ENCODE measurements at places on chromosomes 2 and 18. TPM values are rescaled to one million over a fixed set of nuclear protein-coding genes. Genes with fewer than 3 reads are reported as not detected.
A peak's percentile ranks its signal among the peaks of the same experiment; 100 is the strongest.

FARP2 gene
- 48.6 TPM for total RNA-seq

USP14 gene
- 47.8 TPM for total RNA-seq

GRCh38 chr18:23281626-23282436, 146.5 kb downstream of the CABLES1 start:
- H3K4me1 ChIP-seq = peaks cover 8% of the 10 kb centered on the region
- DNase-seq = no peak
- no peak overlapping the region for H3K27ac ChIP-seq
- H3K36me3 ChIP-seq = no peaks in the 10 kb centered on the region
- no peak overlapping the region for H3K4me3 ChIP-seq

DNA sequence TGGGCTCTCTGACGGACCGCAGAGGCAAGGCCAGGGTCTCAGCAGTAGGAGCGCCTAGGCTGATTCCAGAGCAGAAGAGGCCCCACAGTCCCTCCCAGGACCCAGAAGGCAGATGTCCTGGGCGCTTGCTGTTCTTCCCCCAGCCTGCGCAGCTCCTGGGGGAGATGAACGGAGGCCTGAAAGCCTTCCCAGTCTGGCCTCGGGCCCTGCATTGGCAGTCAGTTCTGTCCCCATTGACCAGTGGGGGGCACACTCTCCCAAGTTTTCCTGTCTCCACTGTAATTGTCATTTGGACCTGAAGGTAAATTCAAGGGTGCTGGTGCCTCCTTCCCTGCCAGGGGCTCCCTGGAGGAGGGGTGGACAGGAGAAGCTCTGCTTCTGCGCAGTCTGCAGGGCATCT, 345.7 kb downstream of the CYP26B1 start:
- no peaks in the 10 kb centered on the region for H3K36me3 ChIP-seq
- no peaks in the 10 kb centered on the region for H3K27me3 ChIP-seq
- no peak overlapping the region for H3K4me3 ChIP-seq

DNA sequence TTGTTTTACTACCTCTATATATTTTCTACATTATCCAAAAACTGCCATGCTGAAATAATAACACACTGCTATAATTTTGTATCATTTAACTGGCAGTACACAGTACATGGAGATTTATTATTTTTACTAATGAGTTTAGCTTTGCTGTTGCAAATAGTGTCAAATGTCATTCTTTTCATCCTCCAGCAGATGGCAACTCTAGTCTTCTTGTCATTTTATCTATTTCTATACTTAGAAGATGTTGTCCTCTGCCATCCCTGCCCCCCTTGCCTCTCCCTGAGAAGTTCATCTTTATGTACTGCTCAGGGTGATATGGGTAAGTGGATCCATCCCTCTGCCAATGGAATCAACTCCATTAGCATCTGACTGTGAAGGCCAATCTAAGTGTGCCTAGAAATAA, 21.7 kb upstream of the LRRTM1 start:
- H3K36me3 ChIP-seq = no peaks in the 10 kb centered on the region
- DNase-seq = no peak
- H3K27ac ChIP-seq = no peak overlapping the region
- H3K4me1 ChIP-seq = no peaks in the 10 kb centered on the region
- H3K4me3 ChIP-seq = no peak overlapping the region

GRCh38 chr2:122206101-122206500, 450.6 kb downstream of the TSN start:
- H3K4me3 ChIP-seq = no peak overlapping the region
- no peak for DNase-seq
- no peaks in the 10 kb centered on the region for H3K36me3 ChIP-seq
- H3K27me3 ChIP-seq = no peaks in the 10 kb centered on the region
- H3K27ac ChIP-seq = no peak overlapping the region

DNA sequence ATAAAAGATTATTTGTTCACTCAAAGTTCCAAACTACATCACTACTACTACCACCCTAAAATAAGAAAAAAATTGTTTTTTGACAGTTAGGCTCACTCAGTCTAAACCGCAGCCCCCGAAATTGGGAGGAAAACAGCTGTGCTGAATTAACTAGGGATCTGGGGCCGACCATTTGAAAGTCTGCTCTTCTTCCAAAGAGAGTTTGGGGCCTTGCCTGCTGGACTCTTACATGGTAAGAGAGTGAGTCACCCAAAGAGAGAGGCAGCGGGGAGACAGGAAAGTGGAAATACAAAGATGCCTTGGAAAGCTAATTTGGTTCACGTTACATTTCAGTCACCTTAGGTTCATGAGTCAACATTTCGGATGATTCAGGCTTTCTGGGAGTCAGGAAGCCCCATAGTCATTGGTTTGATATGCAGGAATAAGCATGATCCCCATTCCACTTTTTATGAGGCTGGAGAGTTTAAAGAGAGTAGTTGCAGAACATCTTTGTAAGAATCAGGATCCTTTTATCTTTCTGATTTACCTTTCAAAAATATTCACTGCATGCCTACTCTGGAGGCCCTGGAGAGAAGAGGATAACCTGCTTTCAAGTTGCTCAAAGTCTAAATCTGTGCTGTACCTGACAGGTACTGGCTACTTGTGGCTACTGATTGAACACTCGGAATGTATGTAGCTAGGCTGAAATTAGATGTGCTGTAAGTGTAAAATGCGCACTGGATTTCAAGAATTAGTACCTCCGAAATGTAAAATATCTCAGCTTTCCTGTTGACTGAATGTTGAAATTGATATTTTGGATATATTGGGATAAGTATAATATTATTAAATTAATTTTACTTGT, 995 bp upstream of the RTN4 start:
- no peak for DNase-seq
- peaks cover 34% of the 10 kb centered on the region for H3K4me1 ChIP-seq
- no peaks in the 10 kb centered on the region for H3K27me3 ChIP-seq
- peak overlapping the region; percentile 95 for H3K27ac ChIP-seq

GRCh38 chr2:216564611-216565010, 66.0 kb downstream of the RPL37A start:
- no peak overlapping the region for H3K27ac ChIP-seq
- peaks cover 4% of the 10 kb centered on the region for H3K4me1 ChIP-seq
- H3K4me3 ChIP-seq = no peak overlapping the region
- no peaks in the 10 kb centered on the region for H3K36me3 ChIP-seq

DNA sequence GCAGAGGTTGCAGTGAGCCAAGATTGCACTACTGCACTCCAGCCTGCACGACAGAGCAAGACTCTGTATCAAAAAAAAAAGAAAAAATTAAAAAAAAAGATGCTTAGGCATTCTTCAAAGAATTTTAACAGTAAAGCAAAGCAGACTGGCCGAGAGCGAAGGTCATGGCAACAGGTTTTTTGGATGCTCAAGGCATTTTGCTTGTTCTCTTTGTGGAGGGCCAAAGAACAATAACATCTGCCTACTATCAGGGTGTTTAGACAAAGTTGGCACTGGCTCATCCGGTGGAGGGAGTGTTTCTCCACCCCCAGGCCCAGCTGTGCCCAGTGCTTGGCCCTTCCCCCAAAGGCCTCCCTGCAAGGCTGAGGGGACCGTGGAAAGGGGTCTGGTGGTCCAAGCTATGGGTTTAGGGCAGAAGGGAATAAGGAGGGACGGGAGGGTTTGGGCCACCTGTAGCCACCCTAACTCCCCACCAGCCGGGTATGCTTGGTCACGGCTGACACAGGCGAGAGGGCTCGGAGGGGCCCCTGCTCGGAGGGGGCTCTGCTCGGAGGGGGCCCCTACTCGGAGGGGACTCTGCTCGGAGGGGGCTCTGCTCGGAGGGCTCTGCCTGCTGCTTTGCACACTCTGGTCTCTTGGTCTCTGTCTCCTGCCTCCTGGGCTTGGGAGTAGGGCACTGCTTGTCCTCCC, 26.7 kb upstream of the ALLC start:
- no peaks in the 10 kb centered on the region for H3K36me3 ChIP-seq
- H3K4me3 ChIP-seq = no peak overlapping the region
- no peak overlapping the region for H3K27ac ChIP-seq
- no peaks in the 10 kb centered on the region for H3K27me3 ChIP-seq
- DNase-seq = peak; percentile 53
- peaks cover 3% of the 10 kb centered on the region for H3K4me1 ChIP-seq

GRCh38 chr2:72212486-72212855, 64.8 kb upstream of the CYP26B1 start:
- no peaks in the 10 kb centered on the region for H3K36me3 ChIP-seq
- no peaks in the 10 kb centered on the region for H3K27me3 ChIP-seq
- H3K4me3 ChIP-seq = no peak overlapping the region
- H3K4me1 ChIP-seq = no peaks in the 10 kb centered on the region

- no peaks in the 10 kb centered on the region for H3K4me1 ChIP-seq
- no peaks in the 10 kb centered on the region for H3K27me3 ChIP-seq
- DNase-seq = no peak
Observed at GRCh38 chr2:140630557-140630956, 1500.3 kb downstream of the LRP1B start.

- no peak overlapping the region for H3K4me3 ChIP-seq
- no peak overlapping the region for H3K27ac ChIP-seq
- H3K27me3 ChIP-seq = no peaks in the 10 kb centered on the region
Observed at GRCh38 chr2:226362980-226363379, 436.6 kb downstream of the IRS1 start.

DNA sequence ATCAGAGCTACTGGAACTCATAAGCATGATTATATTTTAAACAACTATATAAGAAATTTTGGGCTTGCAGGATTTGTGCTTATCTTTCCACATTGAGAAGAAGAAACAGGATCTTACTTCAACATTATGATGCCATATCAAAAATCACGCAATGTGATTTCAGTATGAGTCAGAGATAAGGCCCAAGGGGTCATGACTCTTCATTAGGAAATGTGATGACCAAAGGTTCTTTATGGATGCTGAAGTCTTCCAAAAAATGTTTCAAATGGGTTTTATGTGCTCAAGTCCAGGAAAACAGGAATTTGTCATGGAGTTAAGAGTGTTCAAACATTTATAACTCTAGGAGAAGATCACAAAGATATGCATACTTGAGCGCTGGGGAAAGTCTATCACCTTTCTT, 7.8 kb upstream of the SERPINB2 start:
- H3K27ac ChIP-seq = no peak overlapping the region
- H3K4me3 ChIP-seq = no peak overlapping the region
- DNase-seq = no peak
- no peaks in the 10 kb centered on the region for H3K36me3 ChIP-seq

DNA sequence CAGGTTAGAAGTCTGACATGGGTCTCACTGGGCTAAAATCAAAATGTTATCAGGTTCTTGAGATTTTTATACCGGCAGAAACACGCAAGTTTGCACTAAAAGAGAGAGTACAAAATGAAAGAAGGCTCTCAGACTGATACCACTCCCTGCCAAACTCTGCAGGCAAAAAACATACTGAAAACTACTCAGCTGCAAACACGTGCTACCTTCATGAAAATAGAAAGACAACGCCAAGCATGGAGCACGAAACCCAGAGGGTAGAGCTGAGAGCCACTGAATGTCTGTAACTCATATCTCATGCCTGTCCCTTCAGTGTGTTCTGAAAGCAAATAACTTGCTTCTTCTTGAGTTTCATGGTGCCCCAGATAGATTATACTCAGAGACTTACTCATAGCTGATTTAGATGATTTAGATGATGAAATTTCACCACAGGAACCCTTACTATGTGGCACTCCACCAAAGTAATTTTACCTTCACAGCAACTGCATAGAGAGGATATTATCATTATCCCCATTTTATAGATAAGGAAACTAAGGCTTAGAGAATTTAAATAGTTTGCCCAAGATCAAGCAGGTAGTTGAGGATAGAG, 313.0 kb upstream of the SLC39A10 start:
- no peak for DNase-seq
- no peaks in the 10 kb centered on the region for H3K27me3 ChIP-seq
- no peak overlapping the region for H3K4me3 ChIP-seq
- no peaks in the 10 kb centered on the region for H3K36me3 ChIP-seq

- DNase-seq = no peak
- no peaks in the 10 kb centered on the region for H3K27me3 ChIP-seq
- no peaks in the 10 kb centered on the region for H3K4me1 ChIP-seq
- H3K27ac ChIP-seq = no peak overlapping the region
- H3K36me3 ChIP-seq = no peaks in the 10 kb centered on the region
Observed at GRCh38 chr2:210324458-210324857, 9.5 kb upstream of the MYL1 start.

GRCh38 chr18:56575819-56576663, 62.4 kb downstream of the TXNL1 start:
- H3K27ac ChIP-seq = no peak overlapping the region
- no peak overlapping the region for H3K4me3 ChIP-seq
- H3K4me1 ChIP-seq = peaks cover 21% of the 10 kb centered on the region
- no peak for DNase-seq

DNA sequence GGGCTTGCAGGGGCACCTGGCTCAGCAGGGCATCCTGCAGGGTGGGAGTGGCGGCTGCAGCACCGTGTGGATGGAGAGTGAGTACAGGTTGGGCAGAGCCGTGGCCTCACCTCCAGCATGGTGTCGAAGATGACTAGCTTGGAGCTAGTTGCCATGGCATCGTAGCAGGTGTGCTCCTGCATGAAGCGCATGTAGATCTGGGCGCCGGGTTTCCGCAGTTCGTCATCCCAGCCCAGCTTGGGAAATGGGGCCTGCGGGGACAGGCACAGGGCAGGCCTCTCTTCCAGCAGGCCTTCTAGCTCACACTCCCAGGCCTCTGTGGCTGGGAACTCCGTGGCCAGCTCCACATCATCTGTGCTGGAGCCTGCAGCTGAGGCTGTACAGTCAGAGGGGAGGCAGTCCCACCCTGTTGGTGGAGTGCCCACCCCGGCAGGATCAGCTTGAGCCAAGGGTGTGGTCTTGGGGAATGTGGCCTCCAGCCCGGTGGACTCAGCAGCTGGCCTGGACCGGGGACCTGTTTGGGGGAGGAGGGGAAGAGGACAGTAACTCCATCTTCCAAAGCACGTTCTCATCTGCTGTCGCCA, 1.6 kb downstream of the PRKAG3 start:
- H3K27me3 ChIP-seq = no peaks in the 10 kb centered on the region
- DNase-seq = no peak
- H3K36me3 ChIP-seq = no peaks in the 10 kb centered on the region
- H3K4me3 ChIP-seq = no peak overlapping the region
- no peak overlapping the region for H3K27ac ChIP-seq

DNA sequence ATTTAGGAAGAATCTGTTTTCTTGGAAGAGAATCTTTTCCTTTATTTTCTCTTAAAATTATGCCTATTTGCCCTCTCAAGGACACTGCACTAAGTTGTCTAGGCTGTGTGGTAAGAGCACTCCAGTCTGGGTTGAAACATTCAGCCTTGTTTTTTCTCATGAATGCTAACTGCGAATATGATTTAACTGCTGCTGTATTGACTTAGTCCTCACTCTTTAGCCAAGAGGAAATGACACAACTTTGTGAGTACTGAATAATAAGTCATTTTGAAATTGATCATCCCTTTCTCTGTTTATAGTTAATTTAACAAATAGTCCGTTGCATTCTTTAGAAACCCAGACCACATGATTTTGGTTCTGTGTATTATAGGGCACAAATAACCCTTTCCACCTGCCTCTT, 4.5 kb upstream of the RND3 start:
- no peak overlapping the region for H3K27ac ChIP-seq
- no peak for DNase-seq
- no peak overlapping the region for H3K4me3 ChIP-seq
- no peaks in the 10 kb centered on the region for H3K36me3 ChIP-seq

DNA sequence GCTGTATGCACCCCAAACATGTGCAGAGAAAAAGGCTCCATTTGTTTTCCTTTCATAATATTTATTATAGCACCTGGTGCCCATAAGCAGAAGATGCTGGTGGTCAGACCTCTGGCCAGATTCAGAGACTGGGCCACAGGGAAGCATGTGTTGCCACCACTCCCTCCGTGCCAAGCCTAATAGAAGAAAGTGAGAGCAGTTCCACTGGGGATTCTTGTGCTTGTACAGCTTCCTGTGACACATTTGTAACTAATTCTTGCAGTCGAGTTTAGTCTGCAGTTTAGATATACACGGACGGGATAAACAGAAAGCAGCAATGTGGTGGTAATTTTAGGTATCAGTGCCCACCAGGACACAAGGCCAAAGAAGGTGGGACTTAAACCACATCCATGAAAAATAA, 135.4 kb upstream of the PIEZO2 start:
- no peaks in the 10 kb centered on the region for H3K36me3 ChIP-seq
- H3K27ac ChIP-seq = no peak overlapping the region
- no peaks in the 10 kb centered on the region for H3K27me3 ChIP-seq
- no peak overlapping the region for H3K4me3 ChIP-seq
- no peaks in the 10 kb centered on the region for H3K4me1 ChIP-seq
- no peak for DNase-seq
